Germinal center (tissue), 1 donor: ENCODE measurements at places on chromosomes 4 and X.

DNA sequence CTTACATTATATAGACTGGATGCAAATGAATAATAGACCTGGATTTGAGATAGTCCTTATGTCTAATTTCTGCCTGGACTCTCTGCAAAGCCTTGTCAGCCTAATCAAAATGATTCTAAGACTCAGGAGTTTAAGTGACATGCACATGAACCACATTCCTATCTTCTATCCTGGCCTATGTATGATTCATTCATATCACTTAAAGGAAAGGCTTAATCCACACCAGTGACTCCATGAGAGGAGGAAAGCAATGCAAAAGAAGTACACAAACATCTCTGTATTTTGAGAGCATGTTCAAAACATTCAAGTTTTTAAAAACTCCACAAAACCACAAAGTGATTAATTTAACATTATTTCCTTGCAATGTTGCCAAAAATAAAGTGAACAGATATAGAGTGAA, 14.6 kb downstream of the AMOT start:
- no peak for DNase-seq

- no peak for DNase-seq
Observed at GRCh38 chr4:19063662-19064061, 1042.1 kb upstream of the LCORL start.

DNA sequence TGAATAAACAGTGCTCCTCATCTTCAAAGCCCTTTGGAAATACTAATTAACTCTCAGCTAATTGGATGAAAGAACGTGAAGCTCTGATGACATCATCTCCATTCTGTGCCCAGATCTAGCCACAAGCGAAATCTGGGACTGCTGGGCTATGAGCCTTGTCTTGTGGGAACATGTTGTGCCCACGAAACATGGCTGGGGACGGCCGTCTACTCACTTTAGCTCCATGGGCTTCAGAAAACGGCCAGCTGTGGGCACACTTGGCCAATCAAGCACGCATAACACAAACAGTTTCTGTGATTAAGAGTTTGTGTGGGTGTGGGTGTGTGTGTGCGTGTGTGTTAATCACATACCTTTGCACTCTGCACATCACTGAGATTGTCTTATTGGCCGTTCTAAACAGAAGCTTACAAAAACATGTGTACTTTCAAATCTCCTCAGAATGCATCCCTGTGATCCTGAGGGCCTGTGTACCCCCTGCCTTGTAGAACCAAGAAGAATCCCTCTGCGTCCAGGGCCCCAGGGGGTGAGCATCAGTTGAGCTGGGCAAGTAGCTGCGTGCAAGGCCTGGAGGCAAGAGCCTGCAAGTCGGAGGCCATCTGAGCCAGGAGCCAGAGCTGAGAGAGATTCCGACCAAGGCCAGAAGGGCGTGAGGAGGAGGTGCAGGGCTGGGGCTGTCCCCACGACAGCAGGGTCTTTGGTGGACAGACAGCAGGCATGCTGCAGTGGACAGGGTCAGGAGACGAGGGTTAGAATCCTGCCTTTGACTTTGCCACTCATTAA, 18.7 kb upstream of the ZNF185 start:
- DNase-seq = no peak

GRCh38 chr4:55921093-55921492, 27.7 kb upstream of the CEP135 start:
- DNase-seq = no peak

- no peak for DNase-seq
Observed at GRCh38 chr4:139304920-139305319, 2.6 kb upstream of the NDUFC1 start.

GRCh38 chr4:2638730-2639129, 102.3 kb downstream of the FAM193A start:
- no peak for DNase-seq

DNA sequence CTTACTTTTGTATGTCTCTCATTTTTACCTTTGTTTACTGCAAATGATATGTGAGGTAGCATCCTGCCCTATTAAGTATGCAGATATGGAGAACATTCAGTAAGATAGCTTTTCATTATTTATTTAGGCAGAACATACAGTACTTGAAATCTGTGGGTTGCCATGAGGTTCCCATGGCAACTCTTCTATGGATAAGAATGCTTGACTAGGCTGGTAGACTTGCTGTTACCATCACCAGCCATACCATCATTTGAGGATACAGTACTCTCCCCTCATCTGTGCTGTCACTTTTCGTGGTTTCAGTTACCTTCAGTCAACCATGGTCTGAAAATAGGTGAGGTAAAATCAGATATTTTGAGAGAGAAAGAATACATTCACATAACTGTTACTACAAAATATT, 56.7 kb downstream of the NAF1 start:
- no peak for DNase-seq

DNA sequence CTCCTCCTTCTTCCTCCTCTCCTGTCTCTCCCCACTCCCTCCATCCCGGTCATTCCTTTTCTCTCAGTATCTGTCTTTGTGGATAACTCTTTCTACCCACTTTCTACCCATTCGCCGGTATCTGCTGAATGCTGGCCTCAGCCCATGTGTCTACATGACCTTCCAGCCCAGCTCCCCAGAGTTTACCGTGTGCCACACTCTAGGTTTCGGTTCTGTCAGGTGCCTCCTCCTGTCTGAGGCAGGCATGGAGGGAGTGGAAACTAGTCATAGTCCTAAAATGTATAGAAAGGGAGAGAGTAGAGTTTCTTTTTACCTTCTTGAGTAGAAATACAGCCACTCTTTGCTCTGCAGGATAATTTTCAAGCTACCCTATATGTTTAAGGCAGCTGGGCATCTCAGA, 33.5 kb upstream of the SCRG1 start:
- DNase-seq = no peak

GRCh38 chrX:3598046-3598605, 115.3 kb downstream of the PRKX start:
- no peak for DNase-seq

DNA sequence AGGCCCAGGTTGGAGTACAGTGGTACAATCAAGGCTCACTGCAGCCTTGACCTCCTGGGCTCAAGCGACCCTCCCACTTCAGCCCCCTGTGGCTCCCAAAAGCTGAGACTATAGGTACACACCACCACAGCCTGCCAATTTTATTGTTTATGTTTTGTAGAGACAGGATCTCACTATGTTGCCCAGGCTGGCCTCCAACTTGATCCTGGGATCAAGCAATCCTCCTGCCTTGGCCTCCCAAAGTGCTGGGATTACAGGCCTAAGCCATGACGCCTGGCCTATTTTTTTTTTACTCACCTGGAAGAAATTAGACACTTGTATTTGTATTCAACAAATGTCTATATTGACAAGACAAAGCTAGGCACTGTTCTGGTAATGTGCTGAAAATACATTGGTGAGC, 25.1 kb downstream of the FAM156A start:
- no peak for DNase-seq
